ENCODE measurements at places on chromosomes 1 and 21. TPM values are rescaled to one million over a fixed set of nuclear protein-coding genes. Genes with fewer than 3 reads are reported as not detected.

Gene SLC45A3
- total RNA-seq, result 7.4 TPM

Gene HMGCS2
- total RNA-seq, result not detected

Gene ZNF683
- total RNA-seq, result not detected

Gene SPRR1A
- not detected for total RNA-seq

Gene MTARC1
- 2.2 TPM for total RNA-seq

Gene SLC16A4
- total RNA-seq, result 1.3 TPM

Gene LYPD8
- not detected for total RNA-seq

Gene TFB2M
- 15.9 TPM for total RNA-seq

Gene MARK1
- total RNA-seq, result 3.8 TPM

Gene ACTRT2
- total RNA-seq, result not detected

Gene APOBEC4
- total RNA-seq, result not detected

Gene SAMD13
- total RNA-seq, result not detected

Gene CITED4
- total RNA-seq, result 0.54 TPM

Gene ADAM15
- total RNA-seq, result 13.7 TPM

Gene TUT4
- 158 TPM for total RNA-seq

Gene PLA2G5
- total RNA-seq, result not detected

Gene IQGAP3
- total RNA-seq, result 0.29 TPM

Gene MSH4
- total RNA-seq, result 1.4 TPM

Gene GOLT1A
- total RNA-seq, result not detected

Gene CADM3
- total RNA-seq, result 0.37 TPM

Gene ERICH3
- total RNA-seq, result 0.44 TPM

Gene SPOCD1
- not detected for total RNA-seq

Gene SPRR2A
- not detected for total RNA-seq

Gene C1orf185
- total RNA-seq, result not detected

Gene VCAM1
- total RNA-seq, result not detected

Gene FAAP20
- 73.7 TPM for total RNA-seq

Gene SPRR2B
- not detected for total RNA-seq

Gene S100A7
- not detected for total RNA-seq

Gene GALNT2
- 108 TPM for total RNA-seq

Gene ETNK2
- 0.44 TPM for total RNA-seq

Gene RIMKLA
- total RNA-seq, result not detected

Gene SH2D2A
- total RNA-seq, result 2.3 TPM

Gene C21orf91
- 34.2 TPM for total RNA-seq

Gene KIAA0319L
- 59.1 TPM for total RNA-seq

Gene FCGR1A
- total RNA-seq, result not detected

Gene CENPF
- total RNA-seq, result 4.0 TPM

Gene LHX4
- not detected for total RNA-seq

Gene MAB21L3
- not detected for total RNA-seq

Gene CRYAA
- total RNA-seq, result not detected

Gene OR2L13
- not detected for total RNA-seq

Gene LCK
- 16.6 TPM for total RNA-seq

Gene KCNT2
- total RNA-seq, result not detected

Data from activated B cell treated with CpG ODN at 0.5 μM for 24 hours (primary cell).